ENCODE measurements at places on chromosomes 3 and 15.

DNA sequence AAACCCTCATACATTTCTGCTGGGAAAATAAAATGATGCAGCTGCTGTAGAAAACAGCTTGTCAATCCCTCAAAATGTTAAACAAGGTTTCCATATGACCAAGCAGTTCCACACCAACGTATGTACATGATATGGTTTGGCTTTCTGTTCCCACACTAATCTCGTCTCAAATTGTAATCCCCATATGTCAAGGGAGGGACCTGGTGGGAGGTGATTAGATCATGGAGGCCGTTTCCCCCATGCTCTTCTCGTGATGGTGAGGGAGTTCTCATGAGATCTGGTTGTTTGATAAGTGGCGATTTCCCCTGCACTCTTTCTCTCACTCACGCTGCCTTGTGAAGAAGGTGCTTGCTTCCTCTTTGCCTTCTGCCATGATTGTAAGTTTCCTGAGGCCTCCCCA lies 100.6 kb upstream of the SLC24A5 start:
- DNase-seq, result no peak

- no peak for DNase-seq
Observed at GRCh38 chr15:75034615-75035014, 11.2 kb downstream of the PPCDC start.

DNA sequence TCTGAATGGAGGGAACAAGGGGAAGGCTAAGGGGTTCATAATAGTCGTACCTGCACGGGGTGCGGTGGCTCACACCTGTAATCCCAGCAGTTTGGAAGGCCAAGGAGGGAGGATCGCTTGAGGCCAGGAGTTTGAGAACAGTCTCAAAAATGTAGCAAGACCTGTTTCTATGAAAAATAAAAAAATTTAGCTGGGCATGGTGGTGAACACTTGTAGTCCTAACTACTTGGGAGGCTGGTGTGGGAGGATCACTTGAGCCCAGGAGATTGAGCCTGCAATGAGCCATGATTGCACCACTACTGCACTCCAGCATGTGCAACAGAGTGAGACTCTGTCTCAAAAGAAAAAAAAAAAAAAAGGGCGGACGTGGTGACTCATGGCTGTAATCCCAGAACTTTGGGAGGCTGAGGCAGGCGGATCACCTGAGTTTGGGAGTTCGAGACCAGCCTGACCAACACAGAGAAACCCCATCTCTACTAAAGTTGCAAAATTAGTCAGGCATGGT lies 17.9 kb upstream of the HDAC11 start:
- no peak for DNase-seq

DNA sequence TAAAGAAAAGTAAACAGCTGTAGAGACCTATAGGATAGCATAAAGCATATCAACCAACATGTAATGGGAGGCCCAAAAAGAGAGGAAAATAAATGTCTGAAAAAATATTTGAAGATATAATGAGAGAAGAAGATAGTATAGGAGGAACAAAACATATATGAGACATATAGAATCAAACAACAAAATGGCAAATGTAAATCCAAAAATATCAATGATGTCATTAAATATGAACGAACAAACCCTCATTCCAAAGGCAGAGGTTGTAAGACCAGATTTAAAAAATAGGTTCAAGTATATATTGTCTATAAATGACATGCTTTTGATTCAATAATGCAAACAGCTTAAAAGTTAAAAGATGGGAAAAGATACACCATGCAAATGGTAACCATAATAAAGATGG lies 470.4 kb downstream of the AGBL1 start:
- no peak for DNase-seq

DNA sequence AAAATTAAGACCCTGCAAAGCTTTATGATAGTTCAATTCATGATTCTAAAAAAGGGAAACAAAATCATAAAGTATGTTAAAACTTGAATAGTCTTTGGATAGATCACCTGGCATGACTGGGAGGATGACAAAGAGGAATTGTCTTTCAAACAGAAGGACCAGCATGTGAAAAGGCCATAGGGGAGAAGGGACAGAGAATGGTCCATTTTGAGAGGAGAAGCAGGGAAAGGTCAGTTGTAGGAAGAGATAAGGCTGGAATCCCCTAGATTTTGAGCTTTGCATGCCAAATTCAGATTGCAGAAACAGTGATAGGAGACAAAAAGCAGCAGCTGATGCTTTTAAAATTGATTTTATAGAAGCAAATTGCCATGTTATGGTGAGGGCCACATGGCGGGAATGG lies 12.7 kb downstream of the PROS1 start:
- DNase-seq, result no peak

- peak; percentile 80 for DNase-seq
Observed at GRCh38 chr15:68277131-68277602, 378 bp upstream of the FEM1B start.

DNA sequence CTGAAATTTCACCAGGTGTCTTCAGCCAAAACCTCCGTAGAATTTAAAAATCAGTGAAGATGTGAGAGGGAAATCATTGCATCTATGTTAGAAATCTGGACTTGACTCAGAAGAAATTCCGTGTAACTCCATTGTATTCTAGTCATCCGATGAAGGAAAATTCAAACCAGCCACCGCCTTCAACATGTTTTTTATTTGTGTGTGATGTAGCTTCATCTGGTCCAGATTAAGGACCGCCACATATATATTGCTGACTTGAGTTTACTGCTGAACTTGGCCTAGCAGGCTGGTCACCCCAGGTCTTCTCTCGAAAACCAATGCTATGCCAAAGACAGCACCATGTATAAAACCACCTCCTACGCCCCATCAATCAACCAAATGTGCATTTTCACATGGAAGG lies 120.9 kb downstream of the FOXP1 start:
- no peak for DNase-seq

DNA sequence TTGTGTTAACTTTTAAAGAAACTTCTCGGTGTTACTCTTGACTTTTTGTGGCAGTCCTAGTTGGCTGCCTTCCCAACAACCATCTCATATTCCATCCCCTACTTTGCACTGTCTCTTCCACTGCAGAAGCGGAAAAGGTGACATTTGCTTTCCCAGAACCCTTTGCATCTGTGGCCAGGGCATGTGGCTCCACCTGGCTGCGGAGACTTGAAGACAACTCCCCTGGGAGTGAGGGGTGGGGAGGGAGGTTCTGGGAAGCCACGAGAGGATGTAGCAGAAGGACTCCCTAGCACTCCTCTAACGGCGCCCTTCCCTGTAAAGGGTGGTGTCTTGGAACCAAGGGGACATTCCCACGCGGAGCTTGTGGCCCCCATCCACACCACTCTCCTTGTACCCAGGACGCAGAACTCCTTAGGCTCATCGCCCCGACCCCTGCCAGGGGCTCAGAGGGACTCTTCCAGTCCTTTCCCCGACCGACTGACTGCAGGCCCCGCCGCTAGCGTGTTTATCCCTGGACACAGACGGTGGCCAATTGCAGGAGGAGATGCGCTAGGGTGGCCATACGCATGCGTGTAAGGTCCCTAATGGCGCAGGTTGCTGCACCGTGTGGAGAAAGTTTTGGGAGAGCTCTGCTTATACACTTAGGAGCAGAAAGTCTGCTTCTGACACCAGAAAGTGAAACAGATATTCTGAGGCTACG lies 33.2 kb upstream of the SECISBP2L start:
- no peak for DNase-seq

- no peak for DNase-seq
Observed at GRCh38 chr15:74179101-74179841, 5.8 kb downstream of the ISLR start.

DNA sequence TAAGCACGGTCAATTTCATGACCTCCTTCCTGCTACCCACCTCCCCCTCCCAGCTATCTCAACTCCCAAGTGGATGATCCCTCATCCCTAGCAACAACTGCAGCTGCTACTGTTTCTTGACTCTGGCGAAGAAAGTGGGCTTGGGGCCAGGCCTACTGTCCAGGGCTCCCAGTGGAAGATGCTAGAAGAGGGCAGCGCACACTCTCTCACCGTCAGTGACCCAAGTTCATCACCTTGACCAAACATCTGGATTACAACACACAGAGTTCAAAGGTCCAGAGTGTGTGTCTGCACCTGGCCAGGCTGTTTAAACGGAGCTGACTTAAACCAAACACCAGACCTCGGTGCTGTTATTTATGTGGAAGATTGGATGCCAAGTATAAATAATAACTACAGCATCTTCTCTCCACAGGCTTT lies 385.6 kb downstream of the SHQ1 start:
- no peak for DNase-seq

DNA sequence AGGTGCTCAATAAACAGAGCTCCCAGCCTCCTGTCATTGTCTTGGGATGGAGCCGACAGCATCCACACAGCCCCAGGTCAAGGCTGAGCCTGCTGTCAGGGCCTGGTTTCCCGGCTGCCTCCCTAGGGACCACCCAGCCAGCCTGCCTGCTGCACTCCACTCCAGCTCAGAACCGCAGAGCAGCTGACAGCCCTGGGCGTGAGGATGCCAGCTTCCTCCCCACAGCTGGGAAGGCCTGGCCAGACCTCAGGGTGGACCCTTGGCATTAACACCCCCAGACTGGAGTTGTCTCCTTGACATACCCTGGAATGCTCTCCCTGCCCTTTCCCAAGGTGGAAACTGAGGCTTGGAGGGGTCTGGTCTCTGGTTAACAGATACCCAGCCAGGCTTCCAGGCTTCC lies 112.0 kb downstream of the WNT7A start:
- no peak for DNase-seq

- DNase-seq, result no peak
Observed at GRCh38 chr15:93037820-93038705, 50.9 kb downstream of the RGMA start.

DNA sequence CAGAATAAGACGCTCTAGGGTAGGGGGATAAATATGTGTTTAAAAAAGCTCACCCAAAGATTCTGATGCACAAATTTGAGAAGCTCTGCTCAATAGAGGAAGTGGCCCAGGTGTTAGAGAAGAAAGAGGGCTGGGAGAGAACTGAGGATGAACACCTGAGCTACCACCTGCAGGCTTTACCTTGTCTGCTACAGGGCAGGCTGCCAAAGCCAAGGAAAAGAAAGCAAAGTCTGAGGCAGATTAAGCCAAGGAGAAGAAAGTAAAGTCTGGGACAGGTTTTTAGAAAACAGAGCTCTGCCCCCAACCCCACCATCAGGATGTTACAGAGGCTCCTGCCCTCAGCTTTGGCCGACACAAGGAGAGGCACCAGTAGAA lies 92.9 kb downstream of the THRB start:
- DNase-seq, result no peak

DNA sequence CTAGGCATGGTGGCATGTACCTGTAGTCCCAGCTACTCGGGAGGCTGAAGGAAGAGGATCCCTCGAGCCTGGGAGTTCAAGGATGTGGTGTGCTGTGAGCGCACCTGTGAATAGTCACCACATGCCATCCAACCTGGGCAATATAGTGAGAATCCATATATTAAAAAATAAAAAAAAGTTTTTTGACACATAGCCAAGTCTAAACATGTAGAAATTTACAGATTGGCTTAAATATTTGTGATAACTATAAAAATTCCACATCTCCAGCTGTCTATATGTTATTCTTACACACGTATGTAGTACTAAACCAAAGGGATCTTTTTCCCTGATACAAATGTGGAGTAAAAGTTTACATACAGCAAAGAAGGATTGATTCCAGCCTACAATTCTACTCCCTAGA lies 119.7 kb downstream of the CNTN4 start:
- no peak for DNase-seq
